CD4-positive, alpha-beta T cell treated with Interleukin-1 beta for 1 hour (primary cell): ENCODE measurements at places on chromosomes 5 and 9.

GRCh38 chr5:13034061-13034460, 910.4 kb downstream of the DNAH5 start:
- DNase-seq = no peak

GRCh38 chr5:127839072-127839471, 135.9 kb downstream of the CCDC192 start:
- DNase-seq = no peak

DNA sequence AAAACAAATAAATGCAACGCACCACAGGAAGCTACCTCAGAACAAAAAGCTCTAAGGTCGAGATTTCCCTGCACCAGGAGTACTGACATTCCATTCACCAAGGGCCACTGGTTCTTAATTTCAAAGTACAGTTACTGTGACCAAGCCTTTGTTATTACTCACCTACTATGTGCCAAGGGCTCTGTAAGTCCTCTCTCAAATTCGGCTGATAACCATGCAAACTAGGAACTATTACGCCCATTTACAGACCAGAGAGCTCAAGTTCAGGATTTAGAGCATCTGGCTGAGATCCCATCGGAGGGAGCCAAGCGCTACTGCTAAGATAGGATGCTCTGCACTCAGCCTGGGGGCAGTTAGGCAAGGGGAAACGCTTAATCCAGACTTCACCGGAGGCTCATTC, 5.6 kb downstream of the MYO10 start:
- no peak for DNase-seq

DNA sequence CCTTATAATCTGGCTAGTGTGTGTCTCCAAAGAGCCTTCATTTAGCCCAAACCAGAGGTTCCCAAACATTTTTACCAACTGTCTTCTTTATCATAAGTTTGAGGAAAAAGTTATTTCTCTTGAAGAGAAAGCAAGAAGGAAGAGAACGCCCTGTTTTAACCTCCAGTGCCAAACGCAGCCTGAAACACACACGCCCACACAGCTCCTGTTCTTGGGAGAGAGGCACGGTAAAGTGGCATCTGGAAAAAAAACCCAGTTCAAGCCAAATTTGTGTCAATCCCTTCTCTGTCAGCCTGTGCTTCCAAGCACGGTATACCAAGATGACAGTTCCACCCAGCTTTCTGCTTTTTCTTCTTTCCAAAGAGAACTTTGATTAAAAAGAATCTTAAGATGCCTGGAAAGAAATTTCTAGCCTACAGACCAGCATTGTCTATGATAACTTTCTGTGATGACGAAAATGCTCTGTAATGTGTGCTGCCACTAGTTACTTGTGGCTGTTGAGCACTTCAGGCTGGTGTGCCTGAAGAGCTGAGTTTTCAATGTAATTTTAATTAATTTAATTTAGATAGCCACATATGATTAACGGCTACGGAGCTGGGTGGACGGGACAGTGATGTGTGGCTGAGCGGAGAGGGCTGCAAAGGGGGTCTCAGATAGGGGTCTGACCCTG, 62.3 kb downstream of the ACER2 start:
- no peak for DNase-seq

GRCh38 chr9:27447031-27447683, 76.9 kb upstream of the IFNK start:
- DNase-seq = no peak

DNA sequence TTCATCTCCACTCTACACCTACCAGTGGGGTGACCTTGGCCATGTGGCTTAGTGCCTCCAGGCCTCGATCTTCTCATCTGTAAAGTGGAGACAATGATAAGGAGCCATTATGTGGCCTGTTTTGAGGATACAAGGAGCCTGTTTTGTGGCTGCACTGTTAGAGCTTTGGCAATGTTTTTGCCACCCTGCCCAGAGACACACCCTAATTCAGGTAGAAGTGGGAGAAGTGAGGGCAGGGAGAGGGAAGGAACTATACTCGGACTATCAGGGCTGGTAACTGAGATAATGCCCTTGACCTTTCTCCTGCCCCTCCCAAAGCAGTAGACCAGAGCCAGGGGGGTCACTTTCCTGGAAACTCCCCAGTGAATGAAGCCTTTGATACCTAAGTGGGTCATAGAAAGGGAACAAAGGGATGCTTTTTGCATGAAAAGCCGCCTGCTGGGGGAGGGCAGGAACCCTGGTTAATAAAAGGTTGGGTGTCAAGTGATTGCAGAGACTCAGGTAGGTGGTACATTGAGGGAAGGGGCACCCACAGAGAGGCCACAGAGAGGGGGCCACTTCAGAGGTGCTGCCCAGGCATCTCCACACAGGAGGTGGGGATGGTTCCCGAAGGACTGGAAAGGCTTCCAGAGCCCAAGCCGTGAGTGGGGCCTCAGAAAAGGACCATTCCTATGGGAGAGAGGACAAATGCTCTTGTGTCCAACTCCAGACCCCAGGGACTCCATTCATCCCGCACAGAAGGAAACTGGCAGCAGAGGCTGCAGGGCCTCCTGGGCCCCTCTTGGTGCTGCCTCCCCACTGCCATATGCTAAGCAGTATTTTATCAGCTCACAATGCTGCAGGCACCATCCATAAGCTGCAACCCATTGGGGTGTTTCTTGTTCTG, 42.3 kb upstream of the VDAC1 start:
- DNase-seq = no peak

DNA sequence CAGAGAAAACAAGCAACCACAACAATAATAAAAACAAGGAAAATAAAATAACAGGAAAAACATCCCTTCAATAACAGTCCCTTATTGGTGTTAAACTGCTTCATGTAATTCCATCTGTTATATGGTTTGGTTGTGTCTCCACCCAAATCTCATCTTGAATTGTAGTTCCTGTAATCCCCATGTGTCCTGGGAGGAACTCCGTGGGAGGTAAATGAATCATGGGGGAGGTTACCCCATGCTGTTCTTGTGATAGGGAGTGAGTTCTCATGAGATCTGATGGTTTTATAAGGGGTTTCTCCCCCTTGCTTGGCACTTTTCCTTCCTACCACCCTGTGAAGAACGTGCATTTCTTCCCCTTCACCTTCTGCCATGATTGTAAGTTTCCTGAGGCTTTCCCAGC, 369.8 kb downstream of the TMEM232 start:
- no peak for DNase-seq

- DNase-seq = no peak
Observed at GRCh38 chr9:93081081-93081529, 14.9 kb upstream of the CARD19 start.

- no peak for DNase-seq
Observed at GRCh38 chr9:6771722-6772121, 13.9 kb downstream of the KDM4C start.

- DNase-seq = no peak
Observed at GRCh38 chr5:52668544-52669185, 119.1 kb upstream of the ITGA1 start.

- no peak for DNase-seq
Observed at GRCh38 chr5:95081982-95082381, 202.9 kb downstream of the MCTP1 start.

- no peak for DNase-seq
Observed at GRCh38 chr5:149117970-149118369, 23.3 kb upstream of the ABLIM3 start.

DNA sequence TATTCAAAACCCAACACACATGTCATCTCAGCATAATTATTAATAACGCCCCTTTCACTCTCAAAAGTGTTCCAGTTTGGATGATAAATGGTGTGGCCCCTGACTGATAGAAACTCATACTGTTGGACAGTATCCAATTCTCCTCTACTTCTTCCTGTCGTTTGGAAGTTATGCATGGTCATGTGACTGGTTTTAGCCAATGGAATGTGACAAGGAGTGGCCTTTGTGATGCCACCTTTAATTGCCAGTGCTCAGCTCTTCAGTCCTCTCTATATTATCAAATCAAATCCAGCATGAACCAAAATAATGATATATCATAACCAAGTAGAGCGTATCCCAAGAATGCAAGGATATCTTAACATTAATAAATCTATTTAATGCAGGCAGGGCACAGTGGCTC, 117.8 kb upstream of the SPIN1 start:
- DNase-seq = no peak

DNA sequence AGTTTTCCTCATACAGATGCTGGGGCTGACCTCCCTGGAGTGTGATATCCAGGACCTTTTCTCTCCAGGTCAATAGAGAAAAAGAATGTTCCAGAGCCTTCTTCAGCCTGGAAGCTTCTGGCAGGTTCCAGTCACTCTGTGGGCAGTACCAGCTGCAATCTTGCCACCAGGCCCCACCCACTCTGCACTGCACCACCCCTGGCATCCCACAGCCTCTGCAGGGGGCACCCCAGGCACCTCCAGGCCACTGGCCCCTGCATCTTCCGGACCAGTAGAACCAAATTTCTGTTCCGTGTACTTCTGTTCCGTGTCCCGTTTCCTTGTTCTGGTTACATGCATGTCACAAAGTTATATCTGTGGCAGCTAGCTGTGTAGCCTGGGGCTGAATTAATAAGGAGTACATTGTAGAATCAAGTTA, 83.3 kb upstream of the ZBTB43 start:
- peak; percentile 28 for DNase-seq

GRCh38 chr5:98066910-98067309, 706.6 kb upstream of the RGMB start:
- DNase-seq = no peak

DNA sequence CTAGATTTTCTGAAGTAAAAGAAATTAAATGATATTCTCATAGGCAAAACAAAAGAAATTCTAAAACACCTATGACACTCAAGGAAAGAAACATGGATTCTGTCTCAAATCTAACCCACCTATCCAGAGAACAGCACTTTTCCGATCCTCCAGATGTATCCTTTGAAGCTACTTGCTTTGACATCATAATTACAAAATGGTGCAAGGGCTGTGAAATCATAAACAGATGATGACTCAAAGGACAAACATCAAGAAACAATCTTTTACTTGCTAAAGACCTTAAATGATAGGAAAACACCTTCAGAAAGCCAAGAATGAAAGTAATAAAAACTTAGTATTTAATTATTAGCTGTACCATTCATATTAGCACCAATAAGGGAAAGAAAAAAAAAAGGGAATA, 202.6 kb downstream of the DENND1A start:
- no peak for DNase-seq

DNA sequence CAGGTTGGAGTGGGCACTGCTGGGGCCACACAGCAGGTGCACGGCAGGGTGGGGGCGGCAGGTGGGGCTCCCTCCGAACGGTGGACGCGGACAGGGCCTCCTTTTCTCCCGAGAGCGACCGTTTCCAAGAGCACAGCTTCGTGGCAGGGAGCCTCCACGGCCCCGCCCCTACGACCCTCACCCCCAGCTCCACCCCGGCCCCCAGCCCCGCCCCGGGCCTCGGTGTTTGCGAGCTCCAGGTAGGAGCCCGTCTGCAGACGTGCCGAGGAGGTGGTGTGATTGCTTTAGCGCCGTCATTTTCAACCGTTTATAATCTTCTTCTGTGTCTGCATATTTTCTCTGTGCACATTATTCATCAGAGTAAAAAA, 8.8 kb downstream of the GRIN1 start:
- DNase-seq = no peak

DNA sequence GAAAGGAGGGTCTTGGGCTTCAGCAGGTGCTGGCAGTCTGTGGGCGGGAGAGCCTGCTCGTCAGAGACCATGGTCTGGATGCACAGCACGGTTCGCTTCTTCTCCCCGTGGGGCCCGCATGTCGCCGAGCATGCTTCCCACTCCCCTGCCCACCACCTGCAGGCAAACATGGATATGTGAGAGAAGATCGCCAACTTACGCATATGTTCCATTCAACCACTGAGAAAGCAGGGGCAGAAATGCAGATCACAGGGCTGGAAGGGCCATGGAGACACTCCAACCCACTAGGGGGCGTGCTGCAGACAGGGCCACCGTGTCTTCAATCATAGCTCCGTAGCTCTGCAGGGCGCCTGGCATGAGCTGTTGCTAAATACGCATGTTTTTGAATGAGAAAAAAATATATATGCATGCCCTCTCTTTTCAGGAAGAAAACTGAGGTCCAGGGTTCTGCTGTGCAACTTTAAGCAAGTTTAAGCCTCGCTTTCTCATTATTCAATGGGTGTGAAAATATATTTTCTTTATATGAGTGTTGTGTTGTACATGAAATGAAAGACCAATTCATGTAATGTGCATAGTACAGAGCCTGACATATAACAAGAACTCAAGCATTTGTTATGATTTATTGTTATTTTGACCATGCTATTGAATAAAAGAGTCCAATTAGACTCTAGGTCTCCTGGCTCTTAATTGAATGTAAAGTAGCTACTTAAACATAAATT, 148.0 kb downstream of the TARS1 start:
- DNase-seq = peak; percentile 12

DNA sequence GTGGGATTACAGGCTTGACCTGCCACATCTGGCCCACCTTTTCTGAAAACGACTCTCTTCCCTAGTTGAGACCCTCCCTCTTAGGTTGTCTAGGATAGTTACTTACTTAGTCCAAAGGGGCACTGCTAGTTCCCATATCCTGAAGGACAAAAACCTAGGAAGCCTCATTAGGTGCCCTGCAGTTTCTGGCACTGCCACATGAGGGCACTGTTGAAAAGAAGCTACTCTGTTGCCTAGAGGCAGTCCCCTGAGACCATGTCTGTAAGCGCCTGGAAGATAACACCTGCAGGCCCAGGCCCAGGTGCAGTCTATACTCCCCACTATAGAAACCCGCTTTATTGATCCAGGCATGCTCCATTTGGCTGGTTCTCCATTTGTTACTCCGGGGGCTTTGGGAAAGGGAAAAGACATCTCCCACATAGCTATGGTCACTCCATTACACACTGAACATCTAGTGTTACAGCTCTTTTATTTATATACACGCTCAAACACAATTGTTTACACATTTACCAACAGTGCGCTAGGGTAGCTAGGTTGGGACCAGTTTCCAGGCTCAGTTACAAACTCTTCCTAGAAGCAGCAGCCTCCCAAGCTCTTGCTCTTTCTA, 73.4 kb upstream of the PPARGC1B start:
- no peak for DNase-seq

DNA sequence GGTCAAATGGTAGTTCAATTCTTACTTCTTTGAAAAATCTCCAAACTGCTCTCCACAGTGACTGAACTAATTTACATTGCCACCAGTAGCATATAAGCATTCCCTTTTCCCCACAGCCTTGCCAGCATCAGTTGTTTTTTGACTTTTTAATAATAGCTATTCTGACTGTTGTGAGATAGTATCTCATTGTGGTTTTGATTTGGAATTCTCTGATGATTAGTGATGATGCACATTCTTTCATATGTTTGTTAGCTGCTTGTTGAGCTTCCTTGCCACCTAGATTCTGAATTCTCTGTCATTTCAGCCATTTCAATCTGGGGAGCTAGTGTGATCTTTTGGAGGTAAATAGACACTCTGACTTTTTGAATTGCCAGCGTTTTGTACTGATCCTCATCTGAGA, 24.0 kb downstream of the CDK20 start:
- no peak for DNase-seq

- DNase-seq = no peak
Observed at GRCh38 chr5:110055302-110055701, 365.6 kb downstream of the MAN2A1 start.
